Umbilical cord (tissue), 2 donors: ENCODE measurements at places on chromosomes 16 and 17. TPM values are rescaled to one million over a fixed set of nuclear protein-coding genes. Genes with fewer than 3 reads are reported as not detected.

LPO gene
- total RNA-seq: 0.24 TPM

PIK3R6 gene
- total RNA-seq: 0.48 TPM

DNA sequence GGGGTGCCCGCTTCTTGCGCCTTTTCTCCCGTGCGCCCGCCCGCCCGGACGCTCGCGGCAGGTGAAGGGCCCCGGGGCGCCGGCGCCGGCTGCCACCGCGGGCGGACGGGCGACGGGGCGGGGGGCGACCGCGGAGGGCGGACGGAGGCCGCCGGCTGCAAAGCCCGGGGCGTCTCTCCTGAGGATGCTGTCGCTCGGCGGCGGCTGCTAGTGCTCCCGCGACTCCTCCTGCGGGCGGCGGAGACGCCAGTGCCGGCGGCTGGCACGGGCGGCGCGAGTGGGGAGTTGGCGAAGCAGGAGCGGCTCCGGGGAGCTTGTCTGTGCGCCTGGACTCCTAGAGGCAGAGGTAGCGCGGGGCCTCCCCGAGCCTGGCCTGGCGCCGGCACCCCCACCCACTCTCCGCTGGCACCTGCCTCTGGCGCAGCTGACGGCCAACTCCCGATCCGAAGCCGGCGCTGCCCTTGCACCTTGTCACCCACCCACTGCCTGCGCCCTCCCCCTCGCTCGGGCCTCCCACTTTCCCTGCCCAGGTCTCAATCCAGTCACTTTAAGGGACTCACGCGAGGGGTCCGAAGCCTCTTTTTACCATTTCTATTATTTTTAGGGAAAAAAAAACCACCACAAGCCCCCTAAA lies at the start of gene FAM20A:
FAM20A (minus strand) TSS at position 437 of the 634 bp plus-strand sequence. CDS start 701 bp downstream, outside the sequence.
- DNase-seq: no peak

DNA sequence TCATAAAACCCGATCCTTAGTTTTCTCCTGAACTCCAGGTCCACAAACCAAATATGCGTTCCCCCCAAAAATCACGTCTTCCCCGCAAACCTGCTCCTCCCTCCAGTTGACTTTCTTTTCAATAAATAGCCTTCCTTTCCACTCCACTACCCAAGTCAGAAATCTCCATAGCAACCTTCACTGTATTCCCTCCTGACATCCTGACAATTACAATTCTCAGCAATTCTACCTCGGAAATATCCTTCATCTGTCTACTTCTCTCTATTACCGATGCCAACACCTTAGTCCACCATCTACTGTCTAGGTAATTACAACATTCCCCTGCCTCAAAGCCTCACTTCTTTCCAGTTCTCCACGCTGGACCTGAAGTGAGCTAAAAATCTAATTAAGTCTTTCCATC lies 50.7 kb downstream of the SMURF2 start:
- DNase-seq: no peak

GRCh38 chr17:50620237-50620636 lies 14.4 kb upstream of the ABCC3 start:
- no peak for DNase-seq
